ENCODE measurements at places on chromosomes 3 and 15.

DNA sequence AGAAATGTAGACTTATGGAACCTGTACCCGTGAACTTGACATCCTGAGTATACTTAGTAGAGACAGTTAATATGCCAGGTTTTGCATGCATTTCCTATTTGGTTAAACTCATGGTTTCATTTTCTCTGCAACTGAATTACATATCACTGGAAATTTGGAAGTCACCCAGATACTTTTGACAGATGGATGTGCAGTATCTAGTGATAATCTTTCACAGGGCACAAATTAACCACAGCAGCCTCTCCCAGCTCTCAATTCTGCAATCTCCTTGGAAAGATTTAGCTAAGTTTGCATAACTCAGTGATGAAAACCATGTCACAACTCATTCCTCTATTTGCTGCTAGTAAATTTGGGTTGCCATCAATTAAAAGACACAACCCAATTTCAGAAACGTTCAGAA lies 162.3 kb upstream of the TPM1 start:
- DNase-seq = no peak

DNA sequence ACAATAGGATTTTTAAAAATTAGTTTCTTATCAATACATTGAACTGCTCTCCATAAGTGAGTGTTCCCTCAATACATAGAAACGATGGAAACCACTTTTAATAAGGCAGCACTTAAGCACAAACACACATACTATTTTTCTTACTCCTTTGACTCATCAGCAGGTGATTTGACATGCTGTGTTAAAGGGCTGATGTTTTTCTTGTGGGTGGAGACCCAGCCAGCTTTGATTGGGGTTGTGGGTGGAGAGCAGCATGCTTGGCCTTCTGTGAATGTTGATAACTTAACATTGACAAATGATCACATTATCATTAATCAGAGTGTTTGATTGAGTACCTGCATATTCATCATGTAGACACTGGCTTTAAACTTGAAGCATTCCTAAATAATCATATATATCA lies 223.0 kb upstream of the DPH6 start:
- no peak for DNase-seq

GRCh38 chr3:169144731-169145130 lies 518.8 kb downstream of the MECOM start:
- DNase-seq = no peak

DNA sequence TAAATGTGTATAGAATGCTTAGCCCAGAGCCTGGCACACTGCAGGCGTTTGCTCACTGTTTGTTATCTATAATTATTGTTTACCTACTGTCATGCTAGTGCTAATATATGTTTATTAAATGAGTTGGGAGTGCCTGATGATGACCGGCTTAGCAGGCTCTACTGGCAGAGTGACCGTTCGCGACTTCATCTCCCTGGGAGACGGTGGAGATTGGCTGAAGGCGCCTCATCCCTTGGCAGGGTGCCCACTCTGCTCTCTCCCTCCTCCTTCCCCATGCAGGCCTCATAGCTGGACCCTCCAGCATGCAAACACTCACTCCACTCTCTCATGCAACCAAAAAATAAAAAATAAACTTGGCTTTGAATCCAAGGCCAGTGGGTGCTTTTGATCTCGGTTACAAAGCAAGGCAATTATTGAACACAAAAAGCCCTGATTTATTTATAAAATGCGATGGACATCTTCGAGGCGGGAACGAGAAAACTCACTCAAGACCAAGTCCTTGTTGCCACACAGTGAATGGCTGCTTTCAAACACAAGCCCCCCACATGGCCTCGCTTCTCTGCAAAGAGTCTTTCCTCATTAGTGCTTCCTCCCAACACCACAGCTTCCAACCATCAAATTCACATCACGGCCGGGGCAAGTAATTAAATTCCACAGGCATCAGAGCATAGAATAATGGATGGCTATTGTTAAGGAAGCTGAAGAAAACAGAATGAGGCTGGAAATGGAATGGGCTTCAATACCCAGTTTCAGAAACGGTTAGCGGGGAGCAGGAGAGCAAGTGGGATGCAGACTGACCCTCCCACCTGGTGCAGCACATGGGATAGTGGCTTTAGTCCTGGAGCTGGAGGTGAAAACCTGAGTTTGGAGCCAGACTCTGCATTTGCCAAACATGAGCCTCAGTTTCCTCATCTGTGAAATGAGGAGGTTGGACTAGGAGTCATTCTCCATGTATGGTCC lies 135.7 kb upstream of the RAD18 start:
- DNase-seq = no peak

GRCh38 chr3:18890449-18890848 lies 257.9 kb upstream of the KCNH8 start:
- DNase-seq = no peak

GRCh38 chr15:94397337-94397736 lies 166.0 kb downstream of the MCTP2 start:
- DNase-seq = no peak

- no peak for DNase-seq
These were observed 7.3 kb downstream of the FGD5 start for GRCh38 chr3:14826069-14826468.

DNA sequence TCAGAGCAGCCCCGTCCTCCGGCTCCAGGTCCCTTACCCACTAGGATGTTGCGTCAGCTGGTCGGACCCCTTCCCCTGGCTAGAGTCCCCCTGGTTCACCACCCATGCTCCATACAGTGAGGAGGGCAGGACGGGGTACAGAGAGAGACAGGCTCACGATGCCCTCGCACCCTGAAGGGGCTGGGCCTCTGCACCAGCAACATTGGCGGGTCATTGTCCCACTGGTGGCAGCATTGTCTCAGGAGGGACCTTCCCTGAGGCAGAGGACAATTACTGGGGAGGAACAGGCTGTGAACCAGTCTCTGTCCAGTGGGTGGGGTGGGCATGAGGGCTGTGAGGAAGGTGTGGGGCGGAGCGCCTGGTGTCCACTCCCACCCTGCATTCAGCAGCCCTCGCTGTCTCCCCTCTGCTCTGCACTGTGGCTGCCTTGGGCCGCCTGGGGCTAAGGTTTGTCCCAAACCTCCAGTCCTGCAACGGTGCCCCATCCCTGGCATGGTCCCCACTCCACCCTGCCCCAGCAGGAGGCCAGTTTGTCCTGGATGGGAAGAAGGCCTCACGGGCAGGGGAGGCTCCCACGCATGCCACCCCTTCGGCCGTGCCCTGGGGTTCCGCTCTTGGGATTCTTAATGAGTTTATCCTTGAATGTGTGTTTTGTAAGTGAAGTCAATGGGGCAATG lies 48.0 kb upstream of the KLF13 start:
- DNase-seq = no peak

DNA sequence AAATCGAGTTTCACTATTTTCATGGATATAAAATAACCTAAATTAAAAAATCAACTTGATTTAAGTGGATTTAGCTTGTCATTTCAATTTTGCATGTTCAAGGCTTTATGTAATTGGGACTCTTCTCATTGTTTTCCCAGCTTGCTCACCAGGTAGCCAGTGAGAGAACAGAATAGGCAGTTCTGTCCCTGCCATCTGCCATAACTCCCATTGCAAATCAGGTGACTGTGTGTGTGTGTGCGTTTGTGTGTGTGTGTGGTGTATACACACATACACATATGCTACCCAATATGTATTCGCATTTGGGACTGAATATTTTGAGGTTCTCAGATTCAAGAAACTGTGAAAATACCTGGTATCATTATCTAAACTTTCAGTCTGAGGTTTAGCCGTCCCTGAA lies 1069.8 kb downstream of the IGSF11 start:
- no peak for DNase-seq

DNA sequence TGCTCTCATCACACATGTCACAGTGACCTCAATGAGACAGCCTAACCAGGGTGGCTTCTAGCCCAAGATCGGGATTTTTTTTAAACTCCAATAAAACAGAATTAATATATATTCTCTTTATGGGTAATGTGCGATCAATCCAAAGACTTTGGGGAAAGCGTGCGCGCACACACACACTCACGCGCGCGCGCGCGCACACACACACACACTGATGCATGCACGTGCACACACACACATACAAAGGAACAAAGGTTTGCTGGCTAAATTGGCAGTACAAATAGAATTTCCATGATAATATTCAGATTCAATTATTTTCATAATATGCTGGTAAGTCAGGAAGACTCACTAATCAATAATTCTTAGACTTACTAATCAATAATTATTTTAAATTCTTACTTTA lies 19.3 kb downstream of the IL17RD start:
- no peak for DNase-seq
